ENCODE measurements at places on chromosomes 16 and 17. TPM values are rescaled to one million over a fixed set of nuclear protein-coding genes. Genes with fewer than 3 reads are reported as not detected.

The NAGS gene
- total RNA-seq: 0.84 TPM

The CCL17 gene
- total RNA-seq: not detected

The CDH13 gene
- not detected for total RNA-seq

The ZKSCAN2 gene
- 2.0 TPM for total RNA-seq
